ENCODE measurements at places on chromosomes 12 and 14.

GRCh38 chr14:32905013-32905412, 33.7 kb upstream of the NPAS3 start:
- DNase-seq: no peak

DNA sequence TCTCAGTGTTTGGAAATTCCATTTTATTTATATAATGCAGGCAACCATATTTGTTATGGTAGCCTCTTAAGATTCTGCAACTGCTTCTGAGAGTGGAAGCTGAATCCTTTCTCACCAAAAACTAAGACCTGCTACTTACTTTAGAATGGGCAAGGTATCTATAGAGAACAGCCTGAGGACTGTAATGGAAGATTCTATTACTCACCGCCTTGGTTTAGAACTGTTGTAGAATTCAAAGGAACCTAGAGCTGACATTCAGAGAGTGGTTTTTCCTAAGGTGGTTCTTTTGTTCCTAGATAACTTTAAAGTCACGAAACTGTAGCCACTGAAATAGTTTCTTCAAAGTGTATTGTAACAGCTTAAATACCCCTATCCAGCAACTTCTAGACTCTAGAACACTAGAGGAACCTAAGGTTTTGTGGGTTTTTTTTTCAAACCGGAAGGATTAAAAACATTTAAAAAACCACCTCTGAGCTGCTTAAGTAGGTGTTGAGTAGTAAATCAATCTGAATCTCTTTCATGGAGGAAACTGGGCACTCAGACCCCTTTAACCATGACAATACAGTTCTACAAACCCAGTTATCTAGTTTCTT, 4.2 kb downstream of the TDP1 start:
- no peak for DNase-seq

DNA sequence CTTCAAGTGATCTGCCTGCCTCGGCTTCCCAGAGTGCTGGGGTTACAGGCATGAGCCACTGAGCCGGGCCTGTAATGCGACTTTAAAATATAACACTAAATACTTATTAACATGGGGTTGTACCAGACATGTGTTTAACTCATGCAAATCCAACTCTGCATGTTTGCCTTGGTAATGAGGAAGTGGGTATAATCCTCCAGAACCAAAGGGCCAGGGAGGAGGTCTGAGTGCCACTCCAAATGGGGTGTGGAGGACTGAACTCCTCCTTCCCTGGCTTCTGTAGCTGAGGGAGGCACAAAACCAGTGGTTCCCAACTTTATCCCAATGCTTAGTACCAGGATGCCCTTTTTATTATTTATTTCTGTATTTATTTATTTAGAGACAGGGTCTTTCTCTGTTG, 61.6 kb upstream of the MED13L start:
- DNase-seq: no peak

GRCh38 chr14:80264702-80265101, 53.4 kb upstream of the DIO2 start:
- DNase-seq: no peak

- no peak for DNase-seq
These were observed 16.2 kb upstream of the TMEM119 start for GRCh38 chr12:108614041-108614440.

DNA sequence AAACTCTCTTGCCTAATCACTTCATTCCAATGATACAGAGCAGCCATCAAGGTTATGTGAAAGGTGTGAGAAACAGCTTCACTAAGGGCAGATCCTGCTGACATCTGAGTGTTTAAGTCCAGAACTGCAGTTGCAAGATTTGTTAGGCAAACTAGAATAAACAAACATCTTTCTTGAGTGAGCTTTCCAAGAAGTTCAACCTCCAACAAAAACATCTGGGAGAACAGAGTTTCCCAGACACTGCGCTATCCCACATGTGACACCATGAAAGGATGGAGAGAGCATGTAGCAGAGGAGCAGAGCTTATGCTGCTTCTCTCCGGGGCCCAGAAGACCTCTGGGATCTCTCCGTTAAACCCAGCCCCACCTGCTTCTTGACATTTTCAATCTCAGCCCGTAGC, 5.6 kb downstream of the KRT76 start:
- DNase-seq: no peak

DNA sequence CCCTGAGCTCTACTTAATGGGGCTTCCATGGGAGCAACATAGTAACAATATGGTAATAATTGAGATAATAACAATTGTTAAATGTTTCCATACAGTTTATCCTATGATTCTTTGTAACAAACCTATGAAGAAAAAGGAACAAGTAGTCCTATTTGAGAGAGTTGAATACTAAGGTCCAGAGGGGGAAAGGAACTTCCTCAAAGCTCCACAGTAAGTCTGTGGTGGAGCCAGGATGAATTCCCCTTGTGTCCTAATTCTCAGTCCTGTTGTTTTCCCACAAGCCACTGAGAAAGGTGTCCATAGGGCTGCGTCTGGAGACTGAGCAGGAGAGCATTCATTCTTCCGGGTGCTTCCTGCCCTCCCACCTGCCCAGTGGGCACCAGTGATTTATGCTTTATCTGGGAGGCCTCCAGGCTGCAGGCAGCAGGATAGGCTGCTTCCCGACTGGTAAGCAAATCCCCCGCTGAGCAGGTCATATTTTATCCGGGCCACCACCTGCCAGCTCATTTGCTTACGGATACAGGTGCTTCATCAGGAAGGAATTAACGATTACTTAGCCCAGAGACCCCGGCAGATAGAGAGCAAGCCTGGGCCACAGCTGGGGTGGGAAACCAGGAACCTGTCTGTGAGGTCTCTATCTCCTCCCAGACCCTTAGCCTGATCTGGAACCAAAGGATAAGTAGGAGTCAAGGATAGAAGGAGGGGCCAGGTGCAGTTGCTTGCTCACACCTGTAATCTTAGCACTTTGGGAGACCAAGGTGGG, 33.9 kb upstream of the FAM222A start:
- DNase-seq: no peak

- no peak for DNase-seq
These were observed 101.1 kb downstream of the RPS6KA5 start for GRCh38 chr14:90959344-90959743.

GRCh38 chr12:101845137-101845711, 14.5 kb upstream of the GNPTAB start:
- no peak for DNase-seq

- DNase-seq: no peak
These were observed 27.4 kb upstream of the MGAT4C start for GRCh38 chr12:86283620-86284019.

DNA sequence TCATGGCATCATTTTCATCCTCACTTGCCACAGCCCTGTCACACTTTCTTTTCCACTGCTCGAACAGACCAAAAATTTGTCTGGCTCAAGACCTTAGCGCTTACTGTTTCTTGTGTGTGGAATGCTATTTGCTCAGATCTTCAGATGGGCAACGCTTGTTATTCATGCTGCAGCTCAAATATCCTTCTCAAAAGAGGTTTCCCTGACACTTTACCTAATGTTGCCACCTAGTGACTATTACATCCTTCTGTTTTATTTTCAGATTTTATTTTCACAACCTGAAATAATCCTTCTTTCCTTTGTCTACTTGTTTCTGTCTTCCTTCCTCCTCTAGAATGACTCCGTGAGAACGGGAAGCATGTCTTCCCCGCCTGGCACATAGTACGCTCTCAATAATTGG, 5.6 kb downstream of the FBXO33 start:
- DNase-seq: no peak

DNA sequence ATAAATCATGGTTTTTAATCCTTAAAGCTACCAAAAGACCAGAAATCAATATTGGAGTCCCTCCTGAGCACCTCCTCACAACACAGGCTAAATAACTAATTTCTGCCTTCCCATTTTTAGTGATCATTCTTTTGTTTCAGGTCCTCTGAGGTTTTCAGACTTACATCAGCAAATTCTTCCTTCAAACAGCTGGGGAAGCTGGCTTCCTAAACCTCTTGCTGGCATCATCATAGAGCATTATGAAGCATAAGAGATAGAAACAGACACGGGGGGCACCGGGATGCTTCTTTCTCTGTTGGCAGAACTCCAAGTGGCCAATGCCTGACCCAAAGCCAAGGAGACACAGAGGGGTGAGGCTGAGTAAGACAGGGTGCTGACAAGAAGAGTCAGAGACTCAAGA, 47.9 kb upstream of the DBX2 start:
- DNase-seq: no peak

DNA sequence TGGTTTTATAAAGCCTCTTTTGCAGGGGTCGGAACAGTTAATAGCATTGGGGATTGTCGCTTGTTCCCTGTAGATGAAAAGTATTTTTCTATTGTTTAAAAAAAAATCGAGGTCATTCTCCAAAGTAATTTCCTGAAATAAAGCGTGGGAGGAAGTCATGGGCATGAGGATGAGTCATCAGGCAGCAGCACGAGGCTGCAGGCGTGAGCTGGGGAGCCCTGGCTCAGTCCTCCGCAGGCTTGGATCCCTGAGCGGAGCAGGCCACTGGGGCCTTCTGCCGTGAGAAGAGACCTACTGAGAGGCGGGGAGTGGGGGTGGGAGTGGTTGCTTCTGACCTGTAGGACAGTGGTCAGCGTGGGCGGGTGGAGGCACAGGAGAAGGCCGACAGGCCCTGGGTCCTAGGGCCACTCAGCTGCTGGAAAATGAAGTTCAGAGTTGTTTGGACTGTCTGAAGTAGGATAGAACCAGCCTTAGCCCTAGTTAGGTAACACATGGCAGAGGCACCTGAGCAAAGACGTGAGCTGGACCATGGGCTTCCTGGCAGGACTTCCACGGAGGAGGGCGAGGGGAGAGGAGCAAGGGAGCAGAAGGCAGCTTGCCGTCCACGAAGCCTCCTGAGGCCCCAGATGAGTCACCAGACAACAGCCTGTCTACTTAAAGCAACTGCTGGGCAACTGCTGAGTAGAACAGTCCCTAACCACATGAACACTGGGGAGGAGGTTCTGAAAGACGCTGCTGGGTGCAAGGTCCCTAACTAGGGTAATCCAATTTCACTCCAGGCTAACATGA, 21.1 kb upstream of the LGALS3 start:
- DNase-seq: peak; percentile 24

GRCh38 chr12:84198294-84198946, 714.2 kb downstream of the SLC6A15 start:
- no peak for DNase-seq

DNA sequence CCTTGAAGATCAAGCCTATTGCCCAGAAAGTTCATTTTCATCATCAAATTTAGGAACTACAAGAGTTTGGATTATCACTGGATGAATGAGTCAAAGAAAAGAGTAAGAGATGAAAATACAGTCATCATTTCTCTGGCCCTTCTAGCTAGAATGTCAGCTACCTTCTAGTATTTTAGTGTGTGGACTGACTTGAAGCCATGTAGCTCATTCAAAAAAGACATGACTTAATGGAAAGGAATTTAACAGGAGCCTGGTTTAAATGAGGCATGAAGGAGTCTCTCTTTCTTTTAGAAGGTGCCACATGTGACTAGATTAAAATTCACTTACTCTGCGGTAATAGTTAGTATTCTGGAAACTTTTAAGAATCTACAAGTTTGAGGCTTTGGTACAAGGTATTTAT, 7.1 kb downstream of the PTHLH start:
- no peak for DNase-seq

DNA sequence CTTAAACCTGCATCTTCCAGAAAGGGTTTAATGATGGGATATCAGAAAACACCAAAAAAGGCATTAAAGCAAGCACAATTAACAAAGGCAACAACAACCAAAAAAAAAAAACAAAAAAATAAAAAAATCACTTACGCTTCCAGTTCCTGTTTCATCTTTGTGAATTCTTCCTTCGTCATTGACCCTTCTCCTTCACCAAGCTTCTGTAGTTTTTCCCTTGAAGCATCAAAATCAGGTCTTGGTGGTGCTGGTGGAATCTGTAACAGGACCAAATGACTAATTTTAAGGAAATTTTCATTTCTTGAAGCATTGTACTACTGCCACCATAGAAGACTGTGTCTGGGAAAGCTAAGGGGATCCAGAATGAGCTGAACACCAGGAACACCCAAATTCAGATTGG, 24.5 kb downstream of the SNX6 start:
- DNase-seq: no peak

DNA sequence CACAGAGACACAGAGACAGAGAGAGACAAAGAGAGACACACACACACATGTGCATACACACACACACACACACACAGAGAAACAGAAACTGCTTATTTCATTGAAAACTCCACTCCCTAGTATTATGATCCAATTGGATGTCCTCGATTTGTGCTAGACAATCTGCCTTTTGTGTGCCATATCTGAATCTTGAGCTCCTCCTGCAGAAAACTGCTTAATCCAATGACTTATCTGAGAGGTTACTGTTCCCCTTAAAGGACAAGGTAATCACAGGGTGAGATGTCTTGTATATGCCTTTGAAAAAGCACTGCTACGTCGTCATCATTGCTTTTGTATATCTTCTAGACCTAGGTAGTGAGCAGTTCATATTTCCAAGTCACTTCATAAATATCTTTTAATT, 371.5 kb downstream of the LRIG3 start:
- DNase-seq: no peak

Measured in activated naive CD4-positive, alpha-beta T cell treated with anti-CD3 and anti-CD28 coated beads, Interleukin-2, amount 10 ng/mL, durations not matched to agents 7 days and 5 days (primary cell).